Psoas muscle (tissue), 8 donors: ENCODE measurements at places on chromosomes 1 and 21.
A peak's percentile ranks its signal among the peaks of the same experiment; 100 is the strongest.

- DNase-seq: no peak
These were observed 32.8 kb upstream of the CD1D start for GRCh38 chr1:158147869-158148268.

- no peak for DNase-seq
These were observed 46.7 kb downstream of the PHC2 start for GRCh38 chr1:33384040-33384812.

DNA sequence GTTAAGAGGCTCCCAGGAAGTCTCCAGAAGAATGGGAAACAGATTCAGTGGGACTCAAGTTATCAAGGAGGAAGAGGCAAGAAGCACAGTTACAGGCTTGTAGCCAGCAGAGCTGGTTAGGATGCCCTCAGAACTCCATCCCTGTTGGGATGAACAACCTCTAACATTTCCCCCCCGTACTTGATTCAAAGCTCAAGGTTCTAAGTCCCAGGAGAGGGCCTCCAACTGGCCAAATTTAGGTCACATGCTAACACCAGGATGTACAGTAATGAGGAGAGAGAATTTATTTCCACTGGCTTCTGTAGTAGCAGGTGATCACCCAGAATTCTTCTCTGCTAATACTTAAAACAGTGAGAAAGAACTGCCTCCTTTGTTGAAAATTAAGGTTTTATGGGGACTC lies 22.3 kb upstream of the HSPA13 start:
- no peak for DNase-seq

DNA sequence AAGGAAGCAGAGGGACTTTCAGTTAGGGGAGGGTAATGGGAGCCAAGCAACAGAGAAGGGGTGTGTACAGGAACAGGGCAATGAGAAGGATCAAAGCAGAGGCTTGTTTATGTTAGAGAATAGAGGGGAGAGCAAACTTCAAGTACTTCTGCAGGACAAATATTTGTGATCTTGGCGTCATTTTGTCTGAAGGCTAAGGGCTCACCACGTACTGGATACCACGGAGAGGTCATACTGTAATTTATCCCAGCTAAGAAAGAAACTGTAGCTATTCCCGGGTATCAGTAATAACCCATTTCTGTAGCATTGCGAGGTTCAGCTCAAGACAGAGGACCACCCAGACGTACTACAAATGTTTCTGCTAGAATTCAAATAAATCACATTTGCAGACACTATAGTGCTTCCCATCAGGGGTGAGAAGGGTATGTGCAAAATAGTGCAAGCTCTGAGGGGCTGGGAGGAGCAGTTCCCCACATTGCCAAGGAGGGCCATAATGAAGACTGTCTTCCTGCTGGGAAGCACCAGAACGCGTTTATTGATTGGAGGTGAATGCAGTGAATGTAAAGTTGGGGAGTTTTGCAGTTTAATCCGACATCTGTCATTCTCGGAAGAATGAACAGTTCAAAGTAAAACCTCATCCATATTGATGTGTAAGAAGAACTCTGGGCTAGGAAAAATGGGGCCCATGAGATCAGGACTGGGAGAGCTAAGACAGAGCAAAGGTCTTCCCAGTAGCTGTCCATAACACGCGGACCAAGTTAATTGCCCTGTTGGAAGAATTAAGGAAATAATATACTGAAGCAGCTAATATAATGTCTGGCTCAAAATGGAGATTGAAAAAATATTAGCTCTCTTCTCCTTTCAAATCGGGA lies 136.9 kb downstream of the RWDD3 start:
- no peak for DNase-seq

DNA sequence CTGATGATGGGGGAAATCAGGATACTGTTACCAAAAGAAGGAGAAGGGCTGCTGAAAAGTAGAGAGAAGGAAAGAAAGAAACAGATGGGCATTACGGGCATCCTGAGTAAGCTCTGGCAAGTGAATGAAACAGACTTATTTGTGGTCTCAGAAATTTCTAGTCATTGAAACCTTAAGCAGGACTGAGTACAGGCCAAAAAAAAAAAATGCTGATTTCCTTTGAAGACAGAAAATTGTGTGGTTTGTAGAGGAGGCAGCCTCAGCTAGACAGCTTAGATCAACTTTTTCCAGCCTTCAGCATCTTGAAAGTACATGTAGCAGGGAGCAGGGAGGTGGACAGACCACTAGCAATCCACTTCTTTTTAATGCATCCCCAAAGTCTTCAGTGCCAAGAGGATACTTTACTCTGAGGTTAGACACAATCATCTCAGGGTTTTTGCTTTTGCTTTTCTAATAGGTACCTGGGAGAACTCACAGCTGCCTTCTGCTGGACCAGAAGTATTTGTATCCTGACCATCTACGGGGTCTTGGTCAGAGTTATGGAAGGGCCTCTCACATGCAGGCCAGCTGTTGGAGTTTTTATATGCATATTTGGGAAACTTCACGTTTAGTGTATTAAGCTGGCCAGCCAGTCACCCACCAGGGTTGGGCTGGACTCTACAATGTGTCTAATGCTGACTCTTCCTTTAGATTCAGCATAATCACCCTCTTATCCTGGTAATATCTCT lies 10.6 kb upstream of the CAPZB start:
- DNase-seq: no peak

DNA sequence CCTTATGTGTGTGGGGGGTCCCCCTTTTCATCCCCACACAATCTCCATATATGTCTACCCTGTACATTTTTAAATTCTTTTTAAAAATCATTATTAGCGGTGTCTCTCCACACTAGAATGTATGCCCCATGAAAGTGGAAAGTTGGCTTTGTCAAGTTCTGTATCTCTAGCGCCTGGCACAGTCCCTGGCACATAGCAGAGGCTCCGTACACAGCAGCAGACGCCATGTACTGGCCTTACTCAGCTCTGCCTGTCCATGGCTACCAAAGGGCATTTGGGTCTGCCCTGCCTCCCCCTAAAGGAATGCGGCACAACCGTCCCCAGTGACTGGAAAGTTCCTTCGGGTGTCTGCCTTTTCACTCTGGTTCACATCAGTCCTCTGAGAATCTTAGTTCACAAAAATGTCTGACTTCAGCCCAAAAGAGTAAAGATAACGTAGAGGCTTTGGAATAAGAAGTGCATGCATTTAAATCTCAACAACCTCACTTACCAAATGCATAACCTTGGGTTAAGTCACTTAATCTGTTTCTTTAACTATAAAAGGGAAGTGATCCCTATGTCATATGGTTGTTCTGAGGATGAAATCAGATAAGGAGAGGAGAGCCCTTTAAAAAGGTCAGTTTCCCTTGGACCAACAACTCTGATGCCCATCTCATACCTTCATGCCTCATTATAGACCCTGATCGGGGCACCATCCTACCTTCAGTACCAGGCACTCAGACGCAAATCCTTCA lies 61.1 kb downstream of the CD46 start:
- peak; percentile 52 for DNase-seq

DNA sequence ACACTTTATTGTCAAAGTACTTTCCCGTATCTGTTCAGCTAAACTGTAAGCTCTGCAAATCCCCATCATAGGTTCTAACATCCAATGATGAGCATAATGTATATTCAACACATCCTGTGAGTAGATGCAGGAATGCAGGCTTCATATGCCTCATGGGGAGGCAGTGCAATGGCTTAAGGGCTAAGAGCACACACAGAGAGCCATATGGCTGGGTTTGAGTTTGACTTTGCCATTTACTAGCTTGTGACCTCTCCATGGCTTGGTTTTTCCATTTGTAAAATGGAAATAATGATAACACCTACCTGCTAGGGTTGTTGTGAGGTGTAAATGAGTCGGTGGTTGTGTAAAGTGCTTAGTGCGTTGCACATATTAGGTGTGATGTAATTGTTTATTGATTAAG lies 13.4 kb downstream of the RCSD1 start:
- no peak for DNase-seq

- DNase-seq: no peak
These were observed 3.8 kb downstream of the HECTD3 start for GRCh38 chr1:45007311-45007710.

DNA sequence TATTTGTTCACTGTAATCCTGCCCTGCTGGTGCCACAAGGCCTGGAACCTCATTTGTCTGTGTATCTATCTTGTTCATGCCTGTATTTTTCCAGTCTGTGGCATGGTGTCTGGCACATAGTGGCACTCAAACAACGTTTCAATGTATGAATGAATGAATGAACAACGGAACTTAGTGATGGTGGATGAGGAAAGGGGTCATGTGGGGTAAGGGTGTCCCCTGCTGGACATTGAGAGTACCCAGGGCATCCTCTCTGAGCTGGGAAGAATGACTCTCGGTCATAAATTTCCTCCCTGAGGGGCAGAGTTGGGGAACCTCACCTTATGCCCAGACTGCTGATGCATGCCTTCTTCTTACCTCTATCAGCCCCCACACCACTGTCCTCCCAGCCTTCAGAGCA lies 18.9 kb upstream of the ZNF683 start:
- no peak for DNase-seq

DNA sequence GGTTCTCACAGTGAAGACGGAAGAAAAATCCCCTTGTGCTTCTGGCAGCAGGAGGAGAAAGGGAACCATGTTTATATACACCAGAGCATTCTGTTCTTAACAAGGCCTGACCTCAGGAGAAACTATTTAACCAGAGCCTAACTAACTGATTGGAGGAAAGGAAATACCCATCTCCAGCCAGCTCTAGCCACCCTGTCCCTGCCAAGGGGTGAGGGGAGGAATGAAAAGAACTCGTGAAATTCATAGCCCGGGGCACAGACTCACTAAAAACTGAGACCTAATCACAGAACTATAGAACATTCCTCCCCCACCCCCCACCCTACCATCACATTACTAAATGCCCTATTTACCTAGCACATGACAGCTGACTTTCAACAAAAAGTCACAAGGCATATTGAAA lies 65.0 kb downstream of the KCNH1 start:
- DNase-seq: no peak

DNA sequence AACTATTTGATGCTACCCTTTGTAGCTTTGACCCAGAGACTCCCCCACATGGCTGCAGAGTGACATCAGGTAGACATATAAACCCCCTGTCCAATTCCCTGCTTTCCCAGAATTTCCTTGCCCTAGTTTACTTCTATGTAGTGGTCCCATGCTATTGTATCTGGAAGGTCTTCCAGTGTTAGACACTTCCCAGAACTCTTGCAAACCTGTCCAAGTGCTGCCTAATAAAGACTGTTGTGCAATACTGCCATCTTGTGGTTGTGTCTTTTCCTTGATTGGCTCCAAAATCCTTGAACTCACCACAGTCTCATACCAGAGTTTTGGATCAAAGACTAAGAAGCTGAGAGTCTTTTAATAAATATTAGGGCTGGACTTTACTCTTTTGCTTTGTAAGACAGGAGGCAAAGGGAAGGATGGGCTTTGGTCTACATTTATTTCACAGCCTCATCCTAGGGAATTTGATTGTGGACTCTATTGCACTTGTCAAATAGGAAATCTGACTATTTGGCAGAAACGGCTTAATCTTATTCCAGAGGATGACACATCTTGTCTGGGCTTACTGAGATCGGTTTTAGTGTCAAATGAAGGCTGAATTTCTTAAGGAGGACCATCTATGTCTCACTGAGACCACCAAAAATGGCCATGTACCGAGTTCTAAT lies 169.9 kb downstream of the LRRC7 start:
- DNase-seq: no peak

DNA sequence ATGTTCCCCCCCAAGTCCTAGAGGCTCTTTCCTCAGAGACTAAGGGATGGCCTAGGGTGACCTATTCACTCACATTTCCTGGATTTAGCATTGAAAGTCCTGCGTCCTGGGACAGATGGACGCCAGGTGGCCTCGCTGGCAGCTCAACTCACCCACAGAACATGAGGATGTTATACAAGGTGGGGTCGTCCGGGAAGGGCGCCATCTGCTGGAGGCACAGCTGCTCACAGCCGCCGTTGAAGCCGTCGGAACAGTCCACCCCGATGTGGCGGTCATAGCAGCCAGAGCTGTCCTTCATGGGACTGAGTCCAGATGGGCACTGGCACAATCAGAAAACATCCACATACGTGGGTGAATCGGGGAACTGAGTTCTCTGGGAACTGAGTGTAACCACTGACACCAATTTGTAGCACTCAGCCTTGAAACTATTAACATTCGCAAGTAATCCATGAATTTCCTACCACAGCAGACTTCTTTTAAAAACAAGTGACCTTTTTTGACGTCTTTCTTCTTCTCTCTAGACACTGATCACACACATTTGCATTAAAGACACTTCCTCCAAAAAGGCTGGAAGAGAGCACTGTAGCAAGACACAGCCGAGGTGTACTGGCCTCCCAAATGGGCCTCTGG lies 215.4 kb downstream of the ASTN1 start:
- DNase-seq: peak; percentile 39

DNA sequence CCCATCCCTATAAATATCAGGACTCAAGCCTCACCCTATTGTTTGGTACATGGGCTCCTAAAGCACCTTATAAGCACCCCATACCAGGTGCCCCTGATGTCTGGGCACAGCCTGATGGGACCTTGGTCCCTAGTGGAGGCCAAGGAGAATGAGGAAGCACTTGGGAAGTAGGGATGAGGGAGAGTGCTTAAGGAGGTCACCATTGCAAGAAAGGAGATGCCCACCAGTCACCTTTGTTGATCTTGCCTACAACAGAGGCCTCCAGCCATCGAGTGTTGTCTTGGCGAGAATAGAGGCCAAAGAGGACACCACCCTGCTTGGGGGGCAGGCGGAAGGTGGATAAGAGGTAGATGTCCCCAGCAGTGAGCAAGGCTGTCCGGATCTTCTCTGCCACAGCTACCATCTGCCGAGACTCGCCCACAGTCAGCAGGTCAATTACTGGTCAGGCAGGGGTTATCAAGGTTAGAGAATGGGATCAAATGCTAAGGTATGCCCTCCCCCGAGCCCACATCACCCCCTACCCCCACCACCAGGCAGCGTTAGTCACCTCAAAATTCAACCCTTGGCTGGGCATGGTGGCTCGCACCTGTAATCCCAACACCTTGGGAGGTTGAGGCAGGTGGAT lies 1.6 kb downstream of the THBS3 start:
- DNase-seq: peak; percentile 17

- DNase-seq: no peak
These were observed 570.1 kb upstream of the CXADR start for GRCh38 chr21:16942703-16943102.

DNA sequence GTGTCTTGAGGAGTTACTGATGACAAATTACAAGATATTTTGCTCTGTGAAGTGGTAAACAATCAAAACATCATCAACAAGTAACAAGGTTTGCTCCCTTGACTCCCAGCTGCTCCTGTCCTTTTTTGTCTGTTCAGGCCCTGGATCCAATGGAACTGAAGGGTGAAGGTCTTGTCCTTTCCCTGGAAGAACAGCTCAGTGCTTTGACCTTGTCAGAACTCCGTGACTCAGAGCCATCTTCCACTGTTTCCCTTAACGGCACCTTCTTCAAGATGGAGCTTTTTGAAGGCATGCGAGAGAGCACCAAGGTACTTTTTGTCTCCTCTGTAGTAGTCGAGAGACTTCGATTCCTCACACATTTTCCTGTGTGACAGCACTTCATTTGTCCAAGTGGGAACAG lies 29.0 kb downstream of the TRIM45 start:
- DNase-seq: no peak

DNA sequence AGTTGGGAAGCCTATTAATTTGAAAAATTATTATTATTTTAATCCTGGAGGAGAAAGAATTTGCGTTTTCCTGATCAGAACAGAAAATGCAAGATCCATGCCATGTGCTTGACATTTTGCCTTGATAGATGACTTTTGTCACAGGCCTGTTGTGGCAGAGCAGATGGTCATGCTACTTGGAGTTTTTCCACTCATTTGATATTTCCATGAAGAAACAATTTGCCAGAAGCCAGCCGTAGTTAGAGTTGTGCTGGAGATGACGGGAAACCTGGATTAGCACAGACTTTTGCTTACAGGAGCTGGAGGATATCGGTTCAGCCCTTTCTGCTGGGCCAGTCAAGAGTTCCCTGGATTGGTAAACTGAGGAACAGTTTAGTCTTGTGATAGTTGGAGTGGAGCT lies 3.2 kb downstream of the RCAN3 start:
- no peak for DNase-seq
